GM13977 (cell line): ENCODE measurements at places on chromosomes 12 and 14.

DNA sequence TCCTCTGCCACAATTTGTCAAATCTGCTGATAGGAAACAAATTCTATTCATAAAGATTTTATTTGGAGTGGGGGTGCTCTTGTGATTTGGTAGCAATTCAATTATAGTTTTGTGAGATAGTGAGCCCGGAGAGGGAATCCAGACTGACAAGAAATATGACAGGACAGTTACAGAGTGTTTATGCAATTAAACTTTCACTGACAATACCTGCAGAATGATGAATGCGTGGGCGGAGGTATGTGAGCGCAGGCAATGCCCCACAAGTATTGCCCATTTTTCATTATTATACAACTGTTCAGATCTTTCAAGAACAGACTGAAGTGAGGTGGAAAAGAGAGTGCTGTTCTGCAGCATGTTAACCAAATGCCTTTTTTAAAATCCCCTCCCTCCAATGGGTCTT, 259.0 kb downstream of the EGLN3 start:
- no peak for DNase-seq

DNA sequence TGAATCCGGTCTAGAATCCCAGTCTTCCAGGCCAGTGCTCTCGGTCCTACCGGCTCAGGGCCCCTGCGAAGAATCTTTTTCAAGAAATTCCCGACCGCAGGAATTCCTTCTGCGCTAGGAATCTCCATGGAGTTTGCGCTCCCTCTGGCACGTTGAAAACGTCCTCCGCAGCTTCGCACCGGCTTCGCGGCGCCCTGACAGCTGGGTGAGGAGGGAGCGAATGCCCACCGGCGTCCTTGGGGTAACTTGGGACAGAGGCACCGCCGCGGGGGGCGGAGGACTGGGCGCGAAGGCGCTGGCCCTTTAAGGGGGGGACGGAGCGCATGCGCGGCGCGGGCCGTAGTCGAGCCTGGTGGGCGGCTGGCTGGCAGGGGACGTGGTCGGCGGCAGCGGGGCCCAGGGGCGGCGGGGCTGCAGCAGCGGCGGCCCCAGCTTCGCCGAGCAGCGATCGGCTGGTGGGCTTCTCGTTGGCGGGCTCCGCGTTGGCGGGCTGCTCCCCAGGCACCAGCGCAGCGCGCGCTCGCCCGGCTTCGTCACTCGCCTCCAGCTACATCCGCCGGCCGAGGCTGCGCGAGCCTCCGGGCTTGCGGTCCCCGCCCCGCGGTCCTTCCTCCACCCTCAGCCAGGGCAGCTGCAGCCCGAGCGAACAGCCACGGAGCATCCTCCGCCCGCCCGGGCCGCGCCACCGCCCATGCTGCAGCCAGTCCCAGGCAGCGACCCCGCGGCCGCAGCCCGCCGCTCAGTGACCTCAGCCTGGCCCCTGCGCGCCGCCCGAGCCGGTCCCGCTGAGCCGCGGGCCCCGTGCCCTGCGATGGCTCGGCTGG, at the start of gene VASH1:
Gene VASH1 (plus strand): TSS at position 333 of the 824 bp plus-strand sequence. CDS start 1,354 bp downstream, outside the sequence.
- peak; percentile 94 for DNase-seq

GRCh38 chr12:79300199-79300568, 390.6 kb downstream of the PAWR start:
- DNase-seq: no peak

DNA sequence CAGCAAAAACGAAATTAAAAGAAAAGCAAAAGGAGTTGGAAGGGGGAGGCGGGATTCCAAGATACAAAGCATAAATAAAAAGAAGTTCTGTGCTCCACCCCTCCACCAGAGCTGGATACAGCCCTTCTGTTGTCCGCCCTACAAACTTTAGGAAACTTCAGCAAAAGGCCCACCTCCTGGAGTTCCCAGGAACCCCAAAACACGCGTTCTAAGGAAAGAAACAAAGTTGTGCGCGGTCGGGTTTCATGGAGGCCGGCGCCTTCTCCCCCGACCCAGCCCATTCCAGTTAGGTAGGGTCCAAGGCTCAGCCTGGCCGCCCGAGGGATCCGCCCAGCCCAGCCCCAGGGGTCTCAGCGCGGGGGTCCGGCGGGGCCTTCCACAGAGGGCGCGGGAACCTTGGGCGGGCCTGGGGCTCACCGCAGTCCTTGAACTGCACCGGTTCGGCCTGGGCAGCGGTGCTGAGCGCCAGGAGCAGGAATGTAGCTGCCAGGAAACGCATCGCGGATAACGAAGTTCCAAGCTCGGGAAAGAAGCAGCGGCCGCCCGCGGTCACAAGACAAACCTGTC, at the start of gene NPC2:
Gene NPC2 (minus strand): TSS at position 530 of the 567 bp plus-strand sequence. CDS start 31 bp downstream, at position 499.
- DNase-seq: no peak

DNA sequence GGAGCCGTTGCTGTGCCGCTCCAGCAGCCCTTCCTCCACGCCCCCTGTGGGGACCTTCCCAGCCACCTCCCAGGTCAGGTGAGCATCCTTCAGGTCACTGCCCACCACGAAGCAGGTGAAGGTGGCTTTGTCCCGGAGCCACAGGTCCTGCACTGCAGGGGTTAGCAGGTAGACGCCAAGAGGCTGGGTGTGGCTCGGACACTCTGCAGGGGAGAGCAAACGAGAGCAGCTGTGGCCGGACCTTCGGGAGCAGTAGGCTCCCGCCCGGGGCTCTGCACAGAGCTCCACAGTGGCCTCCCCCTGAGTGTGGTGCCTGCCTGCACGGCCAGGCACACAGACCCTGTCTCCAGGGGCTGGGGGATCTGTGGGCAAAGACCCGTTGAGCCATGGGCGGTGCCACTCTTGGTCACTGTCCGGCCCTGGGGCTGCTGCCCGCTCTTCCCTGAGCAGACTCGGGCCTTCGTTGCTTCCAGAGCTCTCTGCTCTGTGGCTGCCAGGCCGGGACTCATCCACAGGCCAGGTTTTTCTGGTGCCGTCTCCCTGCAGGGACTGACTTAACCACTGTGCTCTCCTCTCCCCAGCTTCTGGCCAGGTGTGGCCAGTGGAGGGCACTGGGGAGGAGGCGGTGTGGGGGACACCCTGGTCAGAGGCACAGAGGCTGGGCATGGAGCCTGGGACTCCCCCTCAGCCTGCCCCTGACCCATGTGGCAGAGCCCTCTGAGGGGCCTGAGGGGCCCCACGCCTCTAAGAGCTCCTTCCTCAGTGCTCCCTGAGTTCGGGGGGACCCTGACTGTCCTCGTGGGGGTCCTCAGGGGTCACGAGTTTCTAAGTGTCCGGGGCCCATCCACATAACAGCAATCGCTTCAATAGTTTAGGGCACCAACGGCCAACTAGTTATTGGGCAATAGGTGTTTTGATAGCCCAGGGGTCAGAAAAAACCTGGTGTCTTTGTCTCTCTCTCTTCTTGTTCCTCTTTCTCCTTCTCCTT, 314.9 kb downstream of the TMEM121 start:
- no peak for DNase-seq

DNA sequence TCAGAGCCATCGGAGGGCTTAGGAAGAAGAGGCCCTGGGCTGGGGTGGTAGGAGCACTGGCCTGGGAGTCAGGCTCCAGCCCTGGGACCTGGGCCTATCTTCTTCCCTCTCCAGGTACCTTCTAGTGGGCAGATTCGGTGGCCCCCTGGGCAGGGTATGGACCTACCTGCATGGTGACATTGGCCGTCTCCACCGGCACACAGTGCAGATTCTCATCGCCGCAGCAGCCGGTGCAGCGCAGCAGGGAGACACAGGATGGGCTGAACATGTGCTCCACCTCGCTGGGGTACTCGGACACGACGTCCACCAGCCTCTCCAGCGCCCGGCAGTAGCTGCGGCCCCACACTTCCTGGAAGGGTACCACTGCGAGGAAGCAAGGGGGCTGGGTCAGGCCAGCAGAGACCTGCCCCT, 6.2 kb downstream of the PGF start:
- no peak for DNase-seq

GRCh38 chr14:99040052-99040451, 231.9 kb downstream of the BCL11B start:
- no peak for DNase-seq

DNA sequence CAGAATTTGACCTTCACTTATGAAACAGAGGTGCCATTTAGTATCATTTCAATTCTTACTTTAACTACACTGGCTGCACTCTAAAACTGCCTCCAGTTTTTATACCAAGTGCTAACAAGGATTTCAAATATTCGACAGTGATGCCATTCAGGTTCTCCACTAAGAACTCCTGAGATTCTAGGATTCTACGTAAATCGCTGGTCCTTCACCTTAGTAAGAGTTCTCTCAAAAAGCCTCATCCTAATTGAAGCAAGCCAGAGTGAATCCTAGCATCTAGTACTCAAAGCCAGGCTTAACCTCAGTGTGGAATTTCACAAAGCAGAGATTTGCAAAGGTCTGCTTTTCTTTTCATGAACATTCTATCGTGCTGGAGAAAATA, 3.5 kb downstream of the SLC38A2 start:
- DNase-seq: no peak

DNA sequence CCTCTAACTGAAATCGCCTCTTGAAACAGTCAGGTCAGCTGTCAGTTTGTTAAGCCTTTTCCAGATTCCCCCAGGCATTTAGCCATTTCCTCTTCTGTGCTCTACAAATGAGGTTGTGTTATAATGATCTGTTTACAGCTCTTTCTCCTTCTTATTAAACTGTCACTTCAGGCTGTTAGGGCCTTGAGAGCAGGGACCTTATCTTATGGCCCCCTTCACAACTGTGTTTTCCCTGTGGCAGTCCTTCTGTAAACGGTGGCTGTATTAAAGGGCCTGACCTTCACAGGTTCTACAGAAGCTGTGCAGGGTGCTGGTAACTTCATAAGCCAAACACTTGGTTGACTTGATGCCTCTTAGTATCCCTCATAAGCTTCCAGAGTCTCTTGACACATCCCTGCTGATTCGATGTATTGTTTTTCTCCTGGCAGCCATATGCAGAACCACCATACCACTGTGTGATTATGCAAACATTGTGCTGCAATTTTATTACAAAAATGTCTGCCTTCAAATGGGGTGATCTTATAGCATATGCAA, 104.7 kb downstream of the PLEKHA5 start:
- DNase-seq: no peak

DNA sequence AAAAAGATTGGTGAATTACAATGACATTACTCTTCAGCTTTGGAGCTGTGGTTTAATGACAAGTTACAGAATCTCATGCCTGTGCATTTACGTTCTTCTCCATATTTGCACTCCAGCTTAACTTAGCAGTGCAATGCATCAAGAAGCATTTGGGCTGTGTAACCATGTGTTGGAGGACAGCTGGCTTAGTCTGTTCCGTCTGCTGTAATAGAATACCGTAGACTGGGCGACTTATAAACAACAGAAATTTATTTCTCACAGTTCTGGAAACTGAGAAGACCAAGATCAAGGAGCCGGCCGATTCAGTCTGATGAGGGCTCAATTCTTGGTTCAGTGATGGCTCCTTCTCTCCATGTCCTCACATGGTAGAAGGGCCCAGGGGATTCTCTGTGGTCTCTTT, 943.5 kb downstream of the BCL11B start:
- DNase-seq: no peak

- no peak for DNase-seq
These were observed 219.8 kb downstream of the SLC41A2 start for GRCh38 chr12:104738331-104738730.

DNA sequence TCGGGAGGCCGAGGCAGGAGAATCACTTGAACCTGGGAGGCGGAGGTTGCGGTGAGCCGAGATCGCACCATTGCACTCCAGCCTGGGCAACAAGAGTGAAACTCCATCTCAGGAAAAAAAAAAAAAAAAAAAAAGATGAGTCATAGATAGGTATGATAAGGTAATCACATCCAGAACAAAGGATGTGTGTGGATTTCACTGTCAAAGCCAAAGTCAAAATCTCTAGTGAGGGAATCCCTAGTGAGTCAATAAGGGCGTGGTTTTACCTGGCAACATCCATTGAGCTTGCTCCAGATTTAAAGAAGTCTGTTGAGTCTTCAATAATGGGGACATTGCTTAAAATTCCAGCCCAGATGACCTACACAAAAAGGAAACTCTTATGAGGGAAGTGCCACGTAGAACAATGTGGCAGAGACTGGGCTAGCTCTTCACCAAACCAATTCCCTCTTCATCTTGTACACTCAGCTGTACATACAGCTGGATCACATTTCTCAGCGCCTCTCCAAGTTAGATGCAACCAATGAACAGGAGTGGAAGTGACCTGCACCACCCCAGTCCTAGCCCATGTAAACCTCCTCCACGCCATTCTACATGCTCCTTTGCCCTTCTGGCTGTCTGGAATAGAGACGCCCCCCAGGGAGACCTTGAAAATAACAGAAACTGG, 23.4 kb downstream of the ALDH1L2 start:
- DNase-seq: no peak

DNA sequence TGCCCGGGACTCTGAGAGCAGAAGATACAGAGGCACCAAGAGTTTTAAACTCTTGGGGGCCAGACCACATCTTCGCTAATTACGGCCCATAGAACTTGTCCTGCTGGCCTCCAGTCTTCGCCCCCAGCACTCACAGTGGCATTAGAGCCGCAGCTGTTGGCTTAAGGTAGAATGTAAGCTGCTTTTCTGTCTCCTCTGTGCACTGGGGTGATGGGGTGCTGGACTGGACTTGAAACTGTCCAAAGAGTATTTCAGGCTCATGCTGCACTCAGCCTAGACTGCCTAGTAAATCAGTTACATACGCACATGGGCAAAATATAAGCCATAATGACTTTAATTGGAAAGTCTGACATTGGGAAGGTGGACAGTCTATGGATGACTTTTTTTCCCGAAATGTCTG, 29.0 kb downstream of the YY1 start:
- DNase-seq: no peak

DNA sequence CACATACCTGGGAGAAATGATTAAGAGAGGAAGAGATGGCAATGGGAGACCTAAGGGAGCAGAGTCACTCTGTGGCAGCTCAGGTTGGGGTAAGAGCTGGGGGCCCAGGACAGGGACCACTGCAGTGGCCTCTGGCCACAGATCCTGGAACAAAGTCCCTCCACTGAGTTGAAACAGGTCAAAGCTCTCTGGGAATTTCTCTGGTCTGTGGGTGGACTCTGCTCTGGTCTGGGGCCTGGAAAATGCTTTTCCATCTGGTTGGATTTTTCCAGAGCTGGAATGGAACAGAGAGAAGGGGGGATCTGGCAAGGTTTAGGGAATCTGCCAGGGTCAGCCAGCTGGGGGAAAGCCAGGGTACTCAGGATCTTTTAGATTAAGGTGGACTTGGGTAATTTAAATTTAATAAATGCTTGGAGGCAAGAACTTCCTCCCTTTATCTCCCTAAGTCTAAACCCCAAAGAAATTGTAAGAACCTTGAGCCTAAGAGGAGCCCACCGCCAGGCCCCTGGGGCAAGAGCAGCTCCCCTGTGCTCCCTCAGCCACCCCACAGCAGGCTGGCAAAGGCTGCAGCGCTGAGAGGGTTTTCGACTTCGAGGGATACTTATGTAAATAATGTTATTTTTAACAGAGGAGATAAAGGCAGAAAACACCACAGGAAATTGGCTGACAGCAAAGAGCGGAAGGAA, 3.7 kb downstream of the HOXC10 start:
- DNase-seq: no peak

- DNase-seq: no peak
These were observed 374.4 kb downstream of the ZFP36L1 start for GRCh38 chr14:68418174-68419118.

DNA sequence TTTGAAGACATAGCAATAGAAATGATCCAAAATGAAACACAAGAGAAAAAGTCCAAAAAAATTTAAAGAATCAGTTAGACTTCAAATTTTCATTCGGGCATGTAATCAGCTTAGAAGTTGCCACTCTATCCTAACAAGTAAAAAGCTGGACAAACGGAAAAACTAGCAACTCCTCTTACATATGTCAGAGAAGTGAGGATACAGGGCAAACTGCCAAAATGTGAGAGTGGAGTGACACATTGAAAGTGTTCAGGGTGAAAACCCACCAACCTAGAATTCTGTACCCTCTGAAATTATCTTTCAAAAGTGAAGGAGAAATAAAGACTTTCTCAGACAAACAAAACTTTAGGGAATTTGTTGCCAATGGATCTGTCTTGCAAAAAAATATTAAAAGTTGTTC, 42.0 kb upstream of the CHPT1 start:
- DNase-seq: no peak

- DNase-seq: no peak
These were observed 385 bp downstream of the CAPRIN2 start for GRCh38 chr12:30754383-30754749.
